Activated CD4-positive, alpha-beta T cell treated with anti-CD3 and anti-CD28 coated beads, Interleukin-2, amount 10 ng/mL, durations not matched to agents 7 days and 5 days (primary cell): ENCODE measurements at places on chromosomes 2 and 18. TPM values are rescaled to one million over a fixed set of nuclear protein-coding genes. Genes with fewer than 3 reads are reported as not detected.
A peak's percentile ranks its signal among the peaks of the same experiment; 100 is the strongest.

DNA sequence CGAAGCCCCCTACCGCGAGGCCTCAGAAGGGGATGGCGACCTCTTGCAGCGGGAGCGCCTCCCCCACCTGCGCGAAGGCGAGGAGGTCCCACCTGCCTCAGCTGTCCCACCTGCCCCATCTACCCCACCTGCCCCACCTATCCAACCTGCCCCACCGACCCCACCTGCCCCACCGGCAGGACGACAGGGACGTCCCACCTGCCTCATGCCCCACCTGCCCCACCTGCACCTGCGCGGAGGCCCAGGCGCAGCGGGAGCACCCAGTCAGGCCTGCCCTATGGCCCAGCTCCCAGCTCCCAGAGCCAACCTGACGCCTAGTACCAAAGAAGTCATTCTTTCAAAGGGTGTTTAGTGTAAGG, 489.1 kb upstream of the SMIM21 start:
- no peak overlapping the region for H3K4me3 ChIP-seq
- no peaks in the 10 kb centered on the region for H3K4me1 ChIP-seq
- H3K36me3 ChIP-seq: no peaks in the 10 kb centered on the region
- no peak overlapping the region for H3K27ac ChIP-seq
- peaks cover 22% of the 10 kb centered on the region for H3K27me3 ChIP-seq

The ABCG8 gene
- total RNA-seq: not detected

The LYG1 gene
- total RNA-seq: 1.6 TPM

DNA sequence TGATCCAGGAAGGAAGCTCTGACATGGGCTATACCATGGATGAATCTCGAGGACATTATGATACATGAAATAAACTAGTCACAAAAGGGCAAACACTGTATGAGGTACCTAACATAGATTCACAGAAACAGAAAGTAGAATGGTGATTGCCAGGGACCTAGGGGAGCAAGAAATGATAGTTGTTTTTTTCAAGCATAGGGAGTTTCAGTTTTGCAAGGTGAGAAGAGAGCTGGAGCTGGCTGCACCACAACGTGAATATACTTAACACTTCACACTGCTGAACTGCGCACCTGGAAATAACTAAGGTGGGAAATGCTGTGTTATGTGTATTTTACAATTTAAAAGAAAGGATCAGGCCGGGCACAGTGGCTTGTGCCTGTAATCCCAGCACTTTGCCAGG, 13.2 kb upstream of the AGAP1 start:
- no peak overlapping the region for H3K27ac ChIP-seq
- DNase-seq: no peak
- no peaks in the 10 kb centered on the region for H3K27me3 ChIP-seq

DNA sequence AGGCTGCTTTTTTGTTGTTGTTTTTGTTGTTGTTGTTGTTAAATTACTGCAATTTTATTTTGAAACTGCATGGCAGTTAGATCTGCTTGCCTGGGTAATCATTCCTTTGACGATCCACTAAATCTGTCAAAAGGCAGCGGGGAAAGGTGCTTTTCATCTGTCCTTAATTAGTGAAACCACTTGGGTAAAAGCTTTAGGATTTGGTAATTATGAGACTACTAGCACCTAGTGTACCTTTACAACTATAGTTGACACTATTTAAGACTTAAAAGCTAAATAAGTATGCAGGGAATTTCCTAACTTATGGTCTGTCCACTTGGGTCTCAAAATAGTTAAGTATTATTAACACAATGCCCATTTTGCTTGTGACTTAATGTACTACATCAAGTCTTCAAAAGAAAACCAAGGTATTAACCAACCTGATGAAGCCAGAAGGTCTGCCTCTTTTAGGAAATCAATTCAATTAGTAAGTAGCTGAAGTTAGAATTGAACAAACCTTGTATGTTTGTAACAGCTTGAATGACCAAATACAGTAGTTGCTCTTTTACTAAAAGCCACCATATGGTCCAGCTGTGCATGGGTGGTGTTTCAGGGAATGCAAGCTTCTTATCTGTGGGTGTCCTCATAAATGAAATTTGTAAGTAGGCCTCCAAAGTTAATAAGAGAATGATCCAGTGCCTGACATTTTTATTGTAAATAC, 44.8 kb downstream of the NAB1 start:
- no peak overlapping the region for H3K27ac ChIP-seq
- H3K4me1 ChIP-seq: peaks cover 10% of the 10 kb centered on the region
- H3K27me3 ChIP-seq: no peaks in the 10 kb centered on the region
- DNase-seq: no peak
- no peak overlapping the region for H3K4me3 ChIP-seq
- peaks cover 33% of the 10 kb centered on the region for H3K36me3 ChIP-seq

DNA sequence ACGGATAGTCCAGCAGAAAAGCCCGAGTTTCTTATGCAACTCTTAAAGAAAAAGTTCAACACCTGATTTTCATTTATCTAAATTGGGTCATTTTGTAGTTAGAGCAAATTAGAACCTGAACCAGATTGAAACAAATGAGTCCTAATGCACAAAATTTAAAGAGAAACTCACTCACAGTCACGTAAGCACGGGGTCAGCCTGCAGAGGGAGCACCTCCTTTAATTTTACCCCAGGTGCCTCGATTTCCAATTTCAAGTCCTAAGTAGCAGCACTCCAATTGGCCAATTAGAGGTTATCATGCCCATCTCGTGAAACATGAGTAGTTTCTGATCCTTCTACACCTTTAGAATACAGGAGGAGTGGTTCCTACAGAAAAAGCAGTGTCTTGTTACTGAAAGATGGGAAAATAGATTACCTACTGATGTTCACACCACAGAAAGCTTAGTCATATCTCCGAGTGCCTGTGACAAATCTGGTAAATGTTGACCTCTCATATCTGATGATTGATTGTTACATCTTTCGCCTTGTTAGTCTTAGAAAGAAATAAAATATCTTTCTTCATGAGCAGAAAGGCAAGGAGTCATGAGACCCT, 1929.8 kb upstream of the LRRTM1 start:
- H3K4me1 ChIP-seq: no peaks in the 10 kb centered on the region
- H3K4me3 ChIP-seq: no peak overlapping the region
- no peaks in the 10 kb centered on the region for H3K36me3 ChIP-seq
- no peak for DNase-seq

DNA sequence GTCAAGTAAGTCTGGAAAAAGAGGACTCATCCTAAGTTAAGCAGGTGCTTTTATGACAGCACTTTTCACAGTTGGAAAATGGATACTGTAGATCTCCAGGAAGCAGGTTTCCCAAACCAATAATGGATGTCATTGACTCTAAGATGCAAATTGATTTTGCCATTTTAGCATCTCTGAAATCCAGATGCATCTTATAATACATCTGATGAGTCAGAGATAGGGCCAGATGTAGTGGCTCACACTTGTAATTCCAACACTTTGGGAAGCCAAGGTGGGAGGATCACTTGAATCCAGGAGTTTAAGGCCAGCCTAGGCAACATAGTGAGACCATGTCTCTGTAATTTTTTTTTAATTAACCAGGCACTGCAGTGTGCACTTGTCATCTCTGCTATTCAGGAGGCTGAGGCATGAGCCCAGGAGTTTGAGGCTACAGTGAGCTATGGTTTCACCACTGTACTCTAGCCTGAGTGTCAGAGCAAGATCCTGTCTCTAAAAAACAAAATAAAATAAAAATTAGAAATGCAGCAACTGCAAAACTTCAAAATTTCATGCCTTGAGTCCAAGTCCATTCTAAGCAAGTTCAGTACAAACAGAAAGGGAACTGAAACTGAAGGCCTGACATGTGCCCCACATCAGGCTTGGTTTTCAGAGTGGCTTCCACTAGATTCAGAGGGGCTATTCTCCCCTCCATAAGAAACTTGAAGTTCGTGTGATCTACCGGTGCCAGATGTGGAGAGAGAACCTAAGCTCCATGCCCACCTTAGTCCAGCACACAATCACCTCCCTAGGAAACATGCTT, 267.8 kb upstream of the NCKAP5 start:
- H3K27ac ChIP-seq: no peak overlapping the region
- DNase-seq: no peak
- H3K4me3 ChIP-seq: no peak overlapping the region
- no peaks in the 10 kb centered on the region for H3K36me3 ChIP-seq

DNA sequence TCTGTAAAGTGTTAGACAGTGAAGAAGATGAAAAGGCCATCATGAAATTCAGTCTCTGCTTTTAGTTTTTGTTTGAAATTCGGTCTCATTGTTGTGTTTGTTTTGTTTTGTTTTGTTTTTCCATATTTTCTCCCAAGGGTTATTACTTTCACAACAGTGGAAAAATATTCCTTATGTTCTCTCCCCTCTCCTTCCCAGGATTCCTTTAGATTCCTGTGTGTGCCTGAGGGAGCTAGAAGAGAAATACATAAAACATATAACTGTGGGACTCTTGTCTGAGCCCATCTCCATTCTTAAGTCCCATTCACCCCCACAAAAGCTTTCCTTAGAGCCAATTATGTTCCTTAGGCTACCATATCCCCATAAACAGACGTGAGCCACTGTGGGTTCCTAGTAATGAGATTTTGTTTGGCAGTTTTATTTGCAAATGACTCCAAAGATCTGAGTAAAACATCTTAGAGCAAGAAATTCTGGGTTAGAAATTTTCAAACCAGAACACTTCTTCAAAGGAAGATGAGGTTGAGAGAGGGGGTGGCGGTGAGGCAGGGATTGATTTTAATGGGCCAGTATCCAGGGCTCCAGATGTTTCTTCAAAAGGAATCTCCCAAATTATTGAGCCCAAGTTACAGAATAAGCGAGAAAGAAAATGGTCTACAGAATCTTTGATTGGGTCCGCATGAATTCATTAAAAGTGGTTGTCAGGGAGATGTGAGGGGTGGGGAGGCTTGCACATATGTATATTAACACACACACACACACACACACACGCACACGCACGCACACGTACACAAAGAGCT, 157.8 kb upstream of the TNP1 start:
- DNase-seq: no peak
- no peaks in the 10 kb centered on the region for H3K4me1 ChIP-seq
- no peak overlapping the region for H3K27ac ChIP-seq
- no peaks in the 10 kb centered on the region for H3K36me3 ChIP-seq
- H3K27me3 ChIP-seq: peaks cover 18% of the 10 kb centered on the region
- H3K4me3 ChIP-seq: no peak overlapping the region

DNA sequence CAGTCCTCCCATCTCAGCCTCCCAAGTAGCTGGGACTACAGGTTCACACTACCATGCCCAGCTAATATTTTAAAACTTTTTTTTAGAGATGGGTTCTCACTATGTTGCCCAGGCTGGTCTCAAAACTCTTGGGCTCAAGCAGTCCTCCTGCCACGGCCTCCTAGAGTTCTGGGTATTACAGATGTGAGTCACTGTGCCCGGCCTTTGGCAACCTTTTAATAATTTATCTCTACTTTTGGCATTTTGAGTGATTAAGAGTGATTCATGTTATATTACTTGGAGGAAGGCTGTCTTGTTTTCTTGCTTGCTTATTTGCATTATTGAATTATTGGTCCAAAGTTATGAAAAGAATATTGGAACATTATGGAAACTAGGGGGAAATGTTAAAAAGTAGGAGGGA, 24.3 kb downstream of the NCOA1 start:
- H3K27ac ChIP-seq: no peak overlapping the region
- H3K36me3 ChIP-seq: no peaks in the 10 kb centered on the region
- H3K4me1 ChIP-seq: peaks cover 23% of the 10 kb centered on the region
- DNase-seq: no peak
- H3K27me3 ChIP-seq: no peaks in the 10 kb centered on the region

The TEKT4 gene
- not detected for total RNA-seq

GRCh38 chr2:8346208-8346607, 335.6 kb upstream of the ID2 start:
- DNase-seq: no peak
- H3K4me3 ChIP-seq: no peak overlapping the region
- H3K36me3 ChIP-seq: peaks cover 7% of the 10 kb centered on the region

- no peak for DNase-seq
- H3K27me3 ChIP-seq: no peaks in the 10 kb centered on the region
- H3K4me3 ChIP-seq: no peak overlapping the region
- H3K36me3 ChIP-seq: no peaks in the 10 kb centered on the region
- peak overlapping the region; percentile 82 for H3K27ac ChIP-seq
- H3K4me1 ChIP-seq: peaks cover 20% of the 10 kb centered on the region
These were observed 105.7 kb downstream of the TPO start for GRCh38 chr2:1518867-1519530.

The C2orf66 gene
- total RNA-seq: 0.20 TPM

DNA sequence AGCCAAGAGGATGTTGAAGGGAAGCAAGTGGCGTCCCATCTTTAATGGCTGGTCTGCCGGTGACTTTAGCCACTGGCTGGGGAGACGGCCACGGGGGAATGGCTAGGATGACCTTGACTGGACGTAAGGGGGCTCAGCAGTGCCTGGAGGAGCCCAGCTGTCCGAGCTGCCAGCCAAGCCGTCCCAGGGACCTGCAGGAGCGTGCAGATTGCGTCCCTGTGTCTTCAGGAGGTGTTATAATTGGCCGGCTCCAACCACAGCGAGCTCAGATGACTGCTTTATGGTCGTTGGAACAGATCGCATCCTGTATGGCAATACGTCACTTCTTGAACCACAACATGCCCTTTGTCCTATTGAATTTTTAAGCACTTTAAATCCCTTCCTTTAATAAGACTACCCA, 204.6 kb downstream of the EIPR1 start:
- H3K27me3 ChIP-seq: no peaks in the 10 kb centered on the region
- H3K4me3 ChIP-seq: no peak overlapping the region
- no peak overlapping the region for H3K27ac ChIP-seq

The CCDC121 gene
- 1.00 TPM for total RNA-seq

The INHBB gene
- total RNA-seq: not detected

- no peak for DNase-seq
- peaks cover 4% of the 10 kb centered on the region for H3K36me3 ChIP-seq
- peak overlapping the region; percentile 40 for H3K4me3 ChIP-seq
- H3K27ac ChIP-seq: no peak overlapping the region
These were observed 559 bp downstream of the HOXD1 start for GRCh38 chr2:176188774-176189680.

DNA sequence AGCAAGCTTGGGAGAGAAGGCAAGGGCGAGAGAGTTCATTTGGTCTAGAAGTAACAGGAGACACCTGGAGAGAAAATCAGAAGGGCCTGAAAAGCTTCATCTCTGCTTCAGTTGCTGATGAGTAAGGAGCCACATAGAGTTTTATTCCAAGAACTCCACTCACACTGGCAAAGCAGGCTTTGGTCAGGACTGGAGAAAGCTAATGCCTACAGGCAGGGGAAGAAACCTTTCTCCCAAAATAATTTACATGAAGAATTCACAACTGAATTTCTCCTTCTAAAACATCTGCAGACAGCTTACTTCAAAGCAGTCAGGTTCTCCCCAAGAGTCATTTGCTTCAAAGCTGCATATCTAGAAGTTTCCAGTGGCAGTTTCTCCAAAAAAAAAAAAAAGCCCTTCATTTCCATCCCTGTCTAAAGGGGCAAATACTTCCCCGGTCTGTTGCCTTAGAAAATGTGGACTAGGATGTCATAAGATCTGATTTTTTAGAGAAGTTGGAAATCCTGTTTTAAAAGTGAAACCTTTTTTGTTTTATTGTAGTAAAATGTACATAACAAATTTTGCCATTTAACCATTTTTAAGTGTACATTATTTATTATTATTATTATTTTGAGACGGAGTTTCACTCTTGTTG, 46.3 kb downstream of the TMEM247 start:
- H3K4me3 ChIP-seq: no peak overlapping the region
- H3K27me3 ChIP-seq: no peaks in the 10 kb centered on the region
- H3K27ac ChIP-seq: no peak overlapping the region
- H3K36me3 ChIP-seq: no peaks in the 10 kb centered on the region
